ENCODE measurements at places on chromosomes 5 and 9. TPM values are rescaled to one million over a fixed set of nuclear protein-coding genes. Genes with fewer than 3 reads are reported as not detected.

The SVEP1 gene
- 0.81 TPM for total RNA-seq

The RAB3C gene
- total RNA-seq: not detected

The FCN2 gene
- total RNA-seq: not detected

The RNF183 gene
- total RNA-seq: not detected

The CKS2 gene
- total RNA-seq: 167 TPM

The SLC25A2 gene
- not detected for total RNA-seq

The ADAMTS2 gene
- not detected for total RNA-seq

The PAPPA gene
- 0.20 TPM for total RNA-seq

The PCDHB4 gene
- total RNA-seq: not detected

The MAMDC2 gene
- total RNA-seq: not detected

The EPB41L4A gene
- 0.35 TPM for total RNA-seq

The WDR31 gene
- 1.4 TPM for total RNA-seq

- no peak for DNase-seq
Observed at GRCh38 chr5:157582731-157583620, 7.4 kb upstream of the ADAM19 start.

- DNase-seq: no peak
Observed at GRCh38 chr9:18776836-18777820, 255.9 kb downstream of the SAXO1 start.

DNA sequence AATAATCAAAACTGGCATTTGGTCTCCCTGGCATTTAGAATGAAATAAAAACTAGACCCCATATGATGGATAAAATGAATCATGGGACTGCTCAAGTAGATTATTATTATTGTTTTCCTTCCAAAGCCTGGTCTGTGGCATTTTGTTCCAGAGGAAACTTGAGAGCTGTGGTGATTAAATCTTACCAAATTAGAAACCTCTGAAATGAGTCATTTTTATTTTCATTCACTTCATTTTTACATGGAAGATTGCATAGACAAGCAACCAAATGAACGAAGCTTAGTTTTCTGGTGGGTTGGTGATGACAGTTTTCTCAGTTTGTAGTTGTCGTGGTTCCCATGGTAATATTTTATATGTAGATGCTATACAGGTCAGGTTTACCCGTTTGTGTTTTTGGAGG lies 23.4 kb downstream of the PAM start:
- DNase-seq: no peak

- DNase-seq: no peak
Observed at GRCh38 chr9:3008091-3008490, 164.2 kb upstream of the PUM3 start.

DNA sequence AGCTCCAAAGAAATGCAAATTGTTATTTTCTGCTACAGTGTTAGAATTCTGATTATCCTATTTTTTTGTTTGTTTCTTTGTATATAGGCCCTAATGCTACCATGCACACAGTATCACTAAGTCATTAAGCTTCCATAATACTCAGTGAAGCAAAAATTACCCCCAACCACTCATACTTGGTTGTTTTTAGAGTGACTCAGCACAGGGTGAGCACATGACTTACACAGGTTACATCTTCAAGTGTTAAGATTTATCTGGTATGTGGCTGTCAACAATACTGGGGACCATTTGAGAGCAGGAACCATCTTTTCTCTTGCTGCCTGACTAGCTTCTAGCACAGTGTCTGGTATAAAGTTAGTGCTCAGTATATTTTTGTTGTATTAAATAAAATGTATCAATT lies 255.8 kb upstream of the SLC24A2 start:
- DNase-seq: no peak

DNA sequence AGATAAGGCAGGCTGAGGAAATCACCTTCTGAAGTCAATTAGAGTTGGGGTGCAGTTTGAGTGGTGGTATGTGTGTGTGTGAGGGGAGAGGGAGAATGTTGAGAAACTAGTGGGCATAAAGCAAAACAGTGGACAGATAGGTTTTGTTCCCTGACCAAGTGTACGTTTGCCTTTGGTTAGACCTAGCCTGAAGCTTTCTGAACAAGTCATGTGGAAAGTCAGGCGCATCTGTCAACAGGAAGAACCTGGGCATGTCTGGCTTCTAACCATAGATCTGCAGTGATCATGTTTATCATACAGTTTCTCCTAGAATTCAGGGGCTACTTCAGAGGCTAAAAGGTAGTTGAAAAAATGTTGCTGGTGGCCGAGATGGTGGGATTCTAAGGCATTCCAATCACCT lies 143.2 kb upstream of the PCA3 start:
- no peak for DNase-seq

DNA sequence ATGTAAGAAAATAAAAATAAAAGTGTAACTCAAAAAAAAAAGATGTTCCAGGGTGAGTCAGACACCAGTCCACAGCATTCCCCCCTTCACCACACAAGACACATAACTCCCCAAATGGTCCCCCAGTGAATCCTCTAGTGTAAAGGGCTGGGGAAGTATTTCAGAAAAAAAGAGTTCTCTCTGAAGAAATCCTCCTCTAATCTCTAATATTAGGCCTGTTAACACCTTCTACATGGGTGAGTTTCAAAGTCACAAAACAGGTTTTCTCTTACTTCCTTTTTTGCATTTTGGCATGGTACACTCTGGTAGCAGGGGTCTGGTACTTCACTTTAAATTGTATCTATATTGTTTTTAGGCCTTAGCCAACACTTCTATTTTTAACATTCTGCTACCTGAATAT lies 28.2 kb downstream of the RNF145 start:
- DNase-seq: no peak

DNA sequence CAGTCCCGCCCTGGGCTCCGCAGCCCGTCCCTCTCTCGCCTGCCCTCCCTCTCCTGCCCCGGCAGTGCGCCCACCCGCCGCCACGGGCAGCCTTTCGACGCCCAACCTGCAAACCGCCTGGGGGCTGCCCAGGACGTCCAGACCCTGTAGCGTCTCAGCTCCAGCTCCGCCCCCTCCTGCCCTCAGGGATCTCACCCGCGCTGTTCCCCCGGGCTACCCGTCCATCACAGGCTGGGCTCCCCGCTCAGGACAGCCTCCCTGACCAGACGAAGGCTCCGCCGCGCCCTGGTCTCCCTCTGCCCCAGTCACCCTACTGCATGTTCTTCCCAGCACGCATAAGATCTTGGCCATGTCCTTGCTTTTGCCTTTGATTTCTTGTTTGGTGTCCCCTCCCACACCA lies 1.4 kb downstream of the RASGEF1C start:
- no peak for DNase-seq

GRCh38 chr5:170046241-170046640 lies 59.5 kb upstream of the FOXI1 start:
- DNase-seq: no peak

- DNase-seq: no peak
Observed at GRCh38 chr5:4027088-4027734, 431.6 kb downstream of the IRX1 start.

DNA sequence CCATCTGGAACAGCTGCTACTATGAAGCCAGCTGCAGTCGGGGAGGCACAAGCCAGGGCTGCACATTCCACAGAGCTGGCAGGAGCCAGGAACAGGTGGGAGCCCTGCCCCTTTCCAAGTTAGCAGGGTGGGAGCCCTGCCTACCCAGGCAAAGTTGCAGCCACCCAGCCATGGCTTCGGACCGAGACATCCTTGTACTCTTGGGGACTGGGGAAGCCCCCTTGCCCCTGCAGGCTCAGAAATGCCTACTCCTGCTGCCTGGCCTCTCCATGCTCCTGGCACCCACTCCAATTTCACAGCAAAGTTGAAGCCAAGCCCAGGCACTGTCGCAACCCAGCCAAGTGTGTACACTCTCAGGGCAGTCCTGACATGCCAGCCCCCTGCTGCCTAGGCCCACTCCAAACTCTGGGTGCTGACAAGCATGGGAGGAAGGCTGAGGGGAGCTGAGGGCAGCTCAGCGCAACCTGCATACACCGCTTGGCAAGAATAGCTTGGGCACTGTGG lies 165.1 kb downstream of the RNF180 start:
- no peak for DNase-seq

GRCh38 chr9:127506117-127506813 lies 55.0 kb downstream of the LRSAM1 start:
- no peak for DNase-seq

- DNase-seq: no peak
Observed at GRCh38 chr5:95624368-95624767, 4.5 kb downstream of the GPR150 start.

DNA sequence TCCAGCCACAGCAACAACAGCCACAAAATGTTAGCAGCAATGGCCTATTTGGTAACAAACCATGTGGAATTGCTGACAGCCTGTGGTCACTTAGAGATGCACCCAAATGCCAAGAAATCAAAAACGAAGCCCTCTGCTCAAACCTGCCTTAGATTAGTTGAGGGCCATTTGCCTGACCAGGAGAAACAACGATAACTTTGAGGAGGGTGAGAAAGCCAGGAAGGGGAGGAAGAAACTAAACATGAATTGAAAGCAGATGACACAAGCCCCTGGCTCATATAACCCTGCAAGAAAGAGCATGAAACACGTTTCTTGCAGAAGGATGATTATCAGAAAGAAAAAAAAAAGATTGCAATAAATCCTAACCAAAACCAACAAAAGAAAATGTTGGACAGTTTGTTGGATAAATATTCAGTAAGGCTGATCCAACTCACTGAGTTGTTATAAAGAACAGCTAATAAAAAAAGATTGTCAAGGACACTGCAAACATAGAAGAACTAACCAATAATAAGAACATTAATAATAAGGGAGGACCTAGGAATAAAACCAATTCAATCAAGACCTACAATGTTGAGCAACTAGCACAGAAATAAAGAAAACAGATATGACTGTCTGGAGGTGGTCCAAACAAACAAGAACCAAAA lies 140.5 kb upstream of the SLC30A5 start:
- no peak for DNase-seq

- DNase-seq: no peak
Observed at GRCh38 chr9:35811381-35812024, 559 bp downstream of the SPAG8 start.

- DNase-seq: no peak
Observed at GRCh38 chr9:110337727-110338126, at the start of gene TXNDC8. Gene TXNDC8, minus strand, starts transcription at chr9:110337863.

GRCh38 chr5:138972836-138973235 lies 97.7 kb upstream of the LRRTM2 start:
- DNase-seq: no peak

- DNase-seq: peak; percentile 92
Observed at GRCh38 chr5:132500931-132501628, 10.5 kb upstream of the IRF1 start.

DNA sequence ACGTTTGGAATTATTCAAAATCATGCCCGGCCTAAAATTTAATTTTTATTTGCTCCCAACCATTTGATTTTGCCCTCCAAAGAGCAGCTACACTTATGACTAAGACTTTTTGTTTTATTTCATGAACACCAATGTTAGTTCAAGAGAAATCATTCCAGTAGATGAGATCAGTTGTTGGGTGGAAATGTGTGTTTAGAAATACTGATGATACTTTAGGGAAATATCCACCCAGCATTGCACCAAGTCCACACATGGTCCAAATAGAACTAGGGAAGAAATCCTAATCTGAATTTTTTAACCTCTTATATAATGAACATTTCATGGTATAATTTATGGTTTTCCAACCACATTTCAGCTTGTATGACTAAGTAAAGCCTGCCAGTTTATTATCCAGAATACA lies 28.3 kb upstream of the GOLPH3 start:
- DNase-seq: no peak

DNA sequence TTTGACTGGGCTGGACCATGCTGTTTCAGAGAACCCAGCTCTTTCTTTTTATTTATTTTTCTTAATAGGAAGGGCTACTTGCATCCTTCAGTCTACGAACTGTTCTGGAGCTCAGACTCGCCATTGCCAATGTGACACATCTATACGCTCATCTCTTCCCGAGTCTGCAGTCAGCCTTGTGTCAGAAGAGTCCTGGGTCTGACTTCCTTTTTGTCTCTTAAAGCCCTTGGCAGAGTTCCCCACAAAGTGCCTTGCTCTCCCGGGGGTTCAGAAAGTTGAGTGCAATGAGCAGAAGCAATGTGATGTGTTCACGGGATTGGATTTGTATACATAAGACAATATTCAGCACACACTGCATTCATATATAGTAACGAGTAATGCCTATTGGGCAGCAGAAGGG lies 140.4 kb downstream of the ATPSCKMT start:
- DNase-seq: no peak

GRCh38 chr5:189486-189885 lies 1.8 kb upstream of the LRRC14B start:
- no peak for DNase-seq

GRCh38 chr9:27204578-27204977 lies 92.4 kb downstream of the EQTN start:
- DNase-seq: no peak

DNA sequence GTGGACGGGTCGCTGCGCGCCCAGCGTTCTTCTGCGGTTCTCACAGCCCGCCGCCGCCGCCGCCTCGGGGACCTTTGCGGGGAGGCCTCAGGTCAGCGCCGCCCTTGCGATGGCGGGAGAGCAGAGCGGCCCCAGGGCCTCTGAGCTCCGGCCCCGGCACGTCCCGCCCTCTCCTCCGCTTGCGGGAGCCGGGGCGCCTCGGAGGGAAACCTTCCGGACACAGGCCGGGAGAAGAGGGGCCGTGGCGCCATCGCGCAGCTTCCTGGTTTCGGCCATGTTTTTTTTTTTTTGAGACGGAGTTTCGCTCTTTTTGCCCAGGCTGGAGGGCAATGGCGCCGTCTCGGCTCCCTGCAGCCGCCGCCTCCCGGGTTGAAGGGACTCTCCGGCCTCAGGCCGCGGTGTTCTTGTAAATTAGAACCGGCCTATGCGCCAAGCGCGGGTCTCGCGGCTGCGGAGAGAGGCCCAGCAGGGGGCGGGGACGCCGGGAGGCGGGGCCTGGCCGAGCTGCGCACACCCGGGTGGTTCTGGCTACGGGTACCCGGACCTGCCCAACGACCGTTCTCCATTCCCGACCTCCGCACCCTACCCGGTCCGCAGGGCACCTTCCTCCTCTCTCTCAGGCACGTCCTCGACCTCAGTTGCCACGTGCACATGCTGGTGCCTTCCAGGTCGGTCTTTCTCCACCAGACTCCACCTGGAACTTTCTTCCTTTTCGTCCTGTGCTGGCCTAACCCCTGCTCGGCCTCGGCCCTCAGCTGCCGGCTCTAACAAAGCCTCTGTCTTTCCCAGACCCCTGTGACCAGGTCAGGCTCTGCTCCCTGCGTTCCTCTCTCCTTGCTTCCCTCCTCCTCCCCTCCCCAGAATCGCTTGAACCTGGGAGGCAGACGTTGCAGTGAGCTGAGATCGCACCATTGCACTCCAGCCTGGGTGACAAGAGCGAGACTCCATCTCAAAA lies 28.8 kb upstream of the MGAT1 start:
- DNase-seq: peak; percentile 94

- DNase-seq: no peak
Observed at GRCh38 chr5:51201024-51201423, 182.2 kb upstream of the ISL1 start.

DNA sequence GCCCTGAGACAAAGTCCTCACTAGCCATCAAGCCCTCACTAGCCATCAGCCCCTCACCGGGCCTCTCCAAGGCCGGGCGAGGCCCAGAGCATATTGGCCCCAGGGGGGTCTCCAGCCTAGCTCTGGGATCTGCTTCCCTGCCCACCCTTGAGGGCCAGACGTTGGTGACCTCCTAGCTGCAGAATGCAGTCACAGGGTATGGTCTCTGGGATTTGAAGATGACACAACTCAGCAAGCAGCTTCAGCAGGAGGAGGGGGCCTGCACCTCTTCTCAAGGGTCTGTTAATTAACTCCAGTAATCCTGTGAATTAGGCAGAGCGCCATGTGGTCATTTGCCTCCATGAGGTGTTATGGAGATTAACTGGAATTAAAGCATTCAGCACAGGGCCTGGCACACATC lies 116.9 kb upstream of the SPOCK1 start:
- no peak for DNase-seq

GRCh38 chr9:96031366-96031824 lies 155.9 kb downstream of the ERCC6L2 start:
- no peak for DNase-seq

- DNase-seq: no peak
Observed at GRCh38 chr9:36970007-36970888, 63.8 kb downstream of the PAX5 start.

Measured in K562 (cell line).